Adrenal gland (tissue), 19 donors: ENCODE measurements at places on chromosomes 5 and 9. TPM values are rescaled to one million over a fixed set of nuclear protein-coding genes. Genes with fewer than 3 reads are reported as not detected.
A peak's percentile ranks its signal among the peaks of the same experiment; 100 is the strongest.

DNA sequence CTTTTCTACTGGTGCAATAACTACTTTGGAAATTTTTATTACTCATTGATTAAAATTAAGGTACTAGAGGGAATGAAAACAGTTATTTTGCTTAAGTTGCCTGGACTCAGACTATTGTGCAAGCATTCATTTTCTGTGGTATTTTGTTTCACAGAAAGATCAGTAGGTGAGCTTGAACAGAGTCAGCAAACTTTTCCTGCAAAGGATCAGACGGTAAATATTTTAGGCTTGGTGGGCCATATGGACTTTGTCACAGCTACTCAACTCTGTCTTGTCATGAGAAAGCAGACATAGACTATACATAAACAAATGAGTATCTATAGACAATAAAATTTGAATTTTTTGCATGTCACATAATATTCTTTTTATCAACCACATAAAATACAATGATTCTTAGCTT, 1036.4 kb downstream of the NR2F1-AS1 start:
- no peaks in the 10 kb centered on the region for H3K36me3 ChIP-seq
- no peak overlapping the region for H3K27ac ChIP-seq
- no peaks in the 10 kb centered on the region for H3K4me1 ChIP-seq
- no peak overlapping the region for H3K4me3 ChIP-seq

GRCh38 chr5:95822542-95823181, at the start of gene GLRX:
Gene GLRX, minus strand, starts transcription at chr5:95822726. Its CDS starts 64 bp downstream, at chr5:95822662.
- peak; percentile 73 for DNase-seq
- peak within 1 kb of the TSS; percentile 95 for H3K27ac ChIP-seq
- H3K36me3 ChIP-seq: no peaks in the 10 kb centered on the region
- H3K27me3 ChIP-seq: no peaks in the 10 kb centered on the region
- H3K4me3 ChIP-seq: peak within 1 kb of the TSS; percentile 72

GRCh38 chr9:129027685-129028191, 393 bp downstream of the SH3GLB2 start:
- H3K27me3 ChIP-seq: no peaks in the 10 kb centered on the region
- H3K36me3 ChIP-seq: no peaks in the 10 kb centered on the region
- no peak for DNase-seq
- peak overlapping the region; percentile 42 for H3K27ac ChIP-seq
- H3K4me1 ChIP-seq: peaks cover 36% of the 10 kb centered on the region

- H3K27me3 ChIP-seq: no peaks in the 10 kb centered on the region
- H3K4me3 ChIP-seq: no peak overlapping the region
Observed at GRCh38 chr9:88258601-88259000, 120.3 kb upstream of the SPATA31C2 start.

GRCh38 chr9:89602978-89603766, 1.6 kb upstream of the GADD45G start:
- peak; percentile 95 for DNase-seq
- peaks cover 10% of the 10 kb centered on the region for H3K36me3 ChIP-seq
- H3K4me3 ChIP-seq: no peak overlapping the region
- H3K4me1 ChIP-seq: peaks cover 35% of the 10 kb centered on the region

GRCh38 chr5:87408204-87408603, 4.5 kb downstream of the CCNH start:
- H3K4me1 ChIP-seq: peaks cover 6% of the 10 kb centered on the region
- no peaks in the 10 kb centered on the region for H3K27me3 ChIP-seq
- no peaks in the 10 kb centered on the region for H3K36me3 ChIP-seq
- no peak for DNase-seq

DNA sequence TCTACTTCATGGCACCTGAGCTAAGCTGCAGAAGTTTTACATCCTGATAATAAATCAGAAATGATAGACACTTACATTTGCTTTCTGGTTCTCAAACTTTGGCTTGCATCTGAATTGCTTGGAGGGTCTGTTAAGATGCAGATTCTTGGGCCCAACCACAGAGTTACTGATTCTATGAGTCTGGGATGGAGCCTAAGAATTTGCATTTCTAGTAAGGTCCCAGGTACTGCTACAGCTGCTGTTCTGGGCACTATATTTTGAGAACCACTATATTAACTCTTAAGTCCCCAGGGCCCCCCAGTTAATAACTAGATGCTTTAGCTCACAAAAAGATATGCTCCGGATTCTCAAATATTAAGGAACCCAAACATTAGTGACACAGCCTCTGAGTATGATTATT, 69.8 kb upstream of the DAB2 start:
- H3K27me3 ChIP-seq: no peaks in the 10 kb centered on the region
- peaks cover 15% of the 10 kb centered on the region for H3K4me1 ChIP-seq
- H3K27ac ChIP-seq: peak overlapping the region; percentile 10
- no peak for DNase-seq

The MYMK gene
- total RNA-seq: not detected

GRCh38 chr5:172412724-172413286, 41.5 kb downstream of the SH3PXD2B start:
- no peaks in the 10 kb centered on the region for H3K27me3 ChIP-seq
- peaks cover 73% of the 10 kb centered on the region for H3K4me1 ChIP-seq
- no peaks in the 10 kb centered on the region for H3K36me3 ChIP-seq
- peak; percentile 82 for DNase-seq
- H3K27ac ChIP-seq: peak overlapping the region; percentile 95

DNA sequence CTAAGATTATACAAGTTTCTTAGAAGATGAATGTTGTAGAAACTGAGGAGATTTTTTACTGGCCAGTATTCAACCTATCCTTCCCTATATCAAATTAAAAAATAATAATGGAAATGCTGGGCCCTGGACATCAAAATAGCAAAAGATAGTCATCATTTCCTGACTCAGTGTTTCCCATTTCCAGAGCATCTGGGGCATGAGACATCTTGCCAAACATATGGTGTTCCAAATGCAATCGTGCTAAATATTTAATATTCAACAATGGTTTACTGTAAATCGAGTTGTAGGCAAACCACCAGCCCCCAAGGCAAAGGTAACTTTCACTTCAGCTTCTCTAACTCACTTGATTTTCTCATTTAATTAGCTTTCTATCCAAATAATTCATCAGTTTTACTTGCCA, 152.9 kb downstream of the FRMD3 start:
- H3K36me3 ChIP-seq: no peaks in the 10 kb centered on the region
- H3K27me3 ChIP-seq: no peaks in the 10 kb centered on the region
- no peak for DNase-seq

The AGXT2 gene
- not detected for total RNA-seq

GRCh38 chr5:178777520-178777919, 47.1 kb upstream of the ZNF354A start:
- no peaks in the 10 kb centered on the region for H3K4me1 ChIP-seq
- no peak overlapping the region for H3K27ac ChIP-seq
- no peaks in the 10 kb centered on the region for H3K27me3 ChIP-seq
- no peaks in the 10 kb centered on the region for H3K36me3 ChIP-seq

DNA sequence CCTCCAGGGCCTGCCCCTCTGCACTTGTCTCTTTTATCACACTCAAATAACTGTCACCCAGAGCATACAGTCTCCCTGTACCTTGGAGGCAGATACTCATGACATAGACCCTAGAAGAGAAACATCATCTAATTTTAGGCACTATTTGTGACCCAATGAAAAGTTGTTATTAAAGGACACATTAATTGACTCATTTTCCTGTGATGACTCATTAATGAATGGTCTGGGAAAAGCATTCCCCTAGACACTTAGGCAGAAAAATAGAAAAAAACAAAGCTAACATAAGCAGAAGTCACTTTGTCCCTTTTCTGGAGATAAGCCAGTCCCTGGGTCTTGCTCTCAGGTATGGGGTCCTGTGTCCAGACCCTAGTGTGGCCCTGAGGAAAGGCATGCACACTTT, 15.0 kb downstream of the TRPC7 start:
- no peaks in the 10 kb centered on the region for H3K4me1 ChIP-seq
- H3K27me3 ChIP-seq: no peaks in the 10 kb centered on the region
- H3K36me3 ChIP-seq: no peaks in the 10 kb centered on the region

DNA sequence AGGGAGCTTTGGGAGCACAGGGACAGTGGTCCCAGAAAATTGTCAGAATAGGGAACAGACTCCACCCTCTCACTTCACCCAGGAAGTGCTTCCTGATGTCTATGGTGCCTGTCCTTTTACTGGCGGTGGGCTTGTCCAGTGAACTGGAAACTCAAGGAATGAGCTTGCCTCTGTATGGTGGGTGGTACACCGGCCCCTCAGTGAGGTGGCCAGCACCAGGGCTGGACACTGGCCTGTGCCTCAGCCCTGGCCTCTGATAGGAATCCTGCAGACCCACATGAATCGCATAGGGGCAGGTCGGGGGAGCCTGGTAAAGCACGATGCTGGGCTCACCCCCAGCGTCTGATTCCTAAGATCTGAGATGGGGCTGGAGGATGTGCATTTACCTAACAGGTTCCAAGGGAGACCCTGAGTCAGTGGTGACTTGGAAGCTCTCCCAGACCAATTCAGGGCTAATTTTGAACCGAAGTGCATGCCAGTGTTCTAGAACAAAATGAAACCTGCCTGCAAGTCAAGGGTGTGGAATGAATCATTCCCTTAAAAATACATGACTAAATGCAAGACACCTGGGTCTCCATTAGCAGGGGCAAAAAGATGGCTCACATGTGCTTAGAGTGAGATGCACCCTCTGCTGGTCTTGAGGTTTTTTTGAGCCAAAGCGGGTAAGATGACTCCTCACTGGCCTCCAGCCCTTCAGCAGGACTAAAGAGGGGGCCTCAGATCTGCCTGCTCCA, 178.3 kb downstream of the HSPA4 start:
- DNase-seq: no peak
- no peaks in the 10 kb centered on the region for H3K27me3 ChIP-seq
- no peak overlapping the region for H3K27ac ChIP-seq
- H3K36me3 ChIP-seq: no peaks in the 10 kb centered on the region

The ZNF484 gene
- total RNA-seq: 10.9 TPM

DNA sequence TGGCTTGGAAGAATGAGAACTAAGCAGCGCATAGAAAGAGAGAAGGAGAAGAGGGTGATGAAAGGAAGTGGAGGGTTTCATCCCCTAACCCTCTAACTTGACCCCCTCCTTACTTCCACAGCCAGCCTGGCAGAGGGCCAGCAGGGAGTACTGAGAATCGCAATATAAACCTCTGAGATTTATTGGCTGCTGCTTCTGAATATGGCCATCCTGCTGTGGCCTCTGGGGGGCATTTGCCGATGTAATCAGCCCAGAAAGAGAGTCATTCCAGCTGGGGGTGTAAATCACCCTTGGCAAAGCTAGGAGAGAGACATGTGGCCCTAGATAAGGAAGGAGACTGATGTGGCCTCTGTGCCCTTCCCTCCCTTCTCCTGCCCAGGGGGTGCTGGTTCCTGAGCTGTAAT, 960 bp upstream of the GFRA3 start:
- H3K27ac ChIP-seq: no peak overlapping the region
- peaks cover 4% of the 10 kb centered on the region for H3K27me3 ChIP-seq

- H3K36me3 ChIP-seq: no peaks in the 10 kb centered on the region
- no peak overlapping the region for H3K4me3 ChIP-seq
- no peak overlapping the region for H3K27ac ChIP-seq
- no peaks in the 10 kb centered on the region for H3K27me3 ChIP-seq
- DNase-seq: no peak
- H3K4me1 ChIP-seq: peaks cover 11% of the 10 kb centered on the region
Observed at GRCh38 chr5:96671441-96671840, 9.3 kb downstream of the CAST start.

DNA sequence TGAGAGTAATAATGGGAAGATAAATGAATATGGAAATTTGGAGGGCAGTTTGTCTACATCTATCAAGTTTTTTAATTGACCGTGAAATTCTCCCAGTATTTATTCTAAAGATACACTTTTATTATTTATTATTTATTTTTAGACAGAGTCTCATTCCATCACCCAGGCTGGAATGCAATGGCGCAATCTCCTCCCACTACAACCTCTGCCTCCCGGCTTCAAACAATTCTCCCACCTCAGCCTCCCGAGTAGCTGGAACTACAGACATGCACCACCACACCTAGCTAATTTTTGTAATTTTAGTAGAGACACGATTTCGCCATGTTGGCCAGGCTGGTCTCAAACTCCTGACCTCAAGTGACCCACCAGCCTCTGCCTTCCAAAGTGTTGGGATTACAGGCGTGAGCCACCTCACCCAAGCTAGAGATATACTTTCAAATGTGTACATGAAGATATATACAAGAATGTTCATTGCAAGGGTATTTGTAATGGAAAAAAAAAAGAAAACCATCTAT, 97.7 kb upstream of the SLC12A2 start:
- no peak overlapping the region for H3K27ac ChIP-seq
- DNase-seq: no peak
- H3K4me3 ChIP-seq: no peak overlapping the region
- H3K4me1 ChIP-seq: no peaks in the 10 kb centered on the region
- no peaks in the 10 kb centered on the region for H3K27me3 ChIP-seq
- H3K36me3 ChIP-seq: no peaks in the 10 kb centered on the region

GRCh38 chr5:178651046-178651810, 24.4 kb upstream of the CLK4 start:
- H3K27me3 ChIP-seq: no peaks in the 10 kb centered on the region

The SNCAIP gene
- total RNA-seq: 6.4 TPM

The INSL4 gene
- not detected for total RNA-seq

The NFIB gene
- 35.4 TPM for total RNA-seq

The ANKRD34B gene
- total RNA-seq: not detected

The FOXD4L4 gene
- total RNA-seq: 0.06 TPM

The GABRA6 gene
- total RNA-seq: not detected

The TMEM250 gene
- total RNA-seq: 19.7 TPM

- H3K27me3 ChIP-seq: no peaks in the 10 kb centered on the region
- no peak overlapping the region for H3K4me3 ChIP-seq
- DNase-seq: peak; percentile 85
- no peaks in the 10 kb centered on the region for H3K4me1 ChIP-seq
Observed at GRCh38 chr5:170183816-170184687, 48.7 kb upstream of the C5orf58 start.

- no peak for DNase-seq
- no peaks in the 10 kb centered on the region for H3K27me3 ChIP-seq
- H3K4me3 ChIP-seq: no peak overlapping the region
- no peaks in the 10 kb centered on the region for H3K4me1 ChIP-seq
- no peaks in the 10 kb centered on the region for H3K36me3 ChIP-seq
Observed at GRCh38 chr5:39151745-39152144, 67.6 kb downstream of the FYB1 start.

- H3K27ac ChIP-seq: no peak overlapping the region
- no peaks in the 10 kb centered on the region for H3K4me1 ChIP-seq
- no peaks in the 10 kb centered on the region for H3K27me3 ChIP-seq
- no peak overlapping the region for H3K4me3 ChIP-seq
Observed at GRCh38 chr9:87671478-87671877, 54.4 kb upstream of the CTSL start.

GRCh38 chr5:150144879-150145278, 10.8 kb downstream of the PDGFRB start:
- H3K27ac ChIP-seq: no peak overlapping the region
- H3K4me3 ChIP-seq: no peak overlapping the region
- no peak for DNase-seq
- peaks cover 8% of the 10 kb centered on the region for H3K4me1 ChIP-seq
